ENCODE measurements at places on chromosomes 16 and 17.

DNA sequence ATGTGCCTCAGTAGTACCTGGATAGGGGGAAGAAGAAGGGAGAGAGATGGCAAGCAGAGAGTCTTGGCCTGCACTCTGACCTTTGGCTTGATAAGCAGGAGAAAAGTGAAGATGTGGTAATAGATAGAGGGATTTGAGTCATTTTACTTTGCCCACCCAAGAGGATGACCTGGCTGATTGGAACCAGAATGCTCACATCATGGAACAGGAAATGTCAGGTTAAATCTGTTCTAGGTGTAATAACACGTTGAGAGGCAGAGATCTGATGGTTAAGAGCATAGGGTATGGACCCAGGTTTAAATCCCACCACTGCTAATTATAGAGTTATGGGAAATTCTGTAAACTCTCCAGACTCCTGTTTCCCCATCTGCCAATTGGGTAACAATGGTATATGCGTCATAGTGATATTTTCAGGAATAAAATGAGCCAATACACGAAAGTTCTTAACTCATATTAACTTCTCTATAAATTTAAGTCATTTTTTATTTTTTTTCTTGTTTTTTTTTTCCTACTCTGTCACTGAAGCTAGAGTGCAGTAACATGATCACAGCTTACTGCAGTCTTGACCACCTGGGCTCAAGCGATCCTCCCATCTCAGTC lies 8.1 kb upstream of the CCL18 start:
- no peak for DNase-seq

DNA sequence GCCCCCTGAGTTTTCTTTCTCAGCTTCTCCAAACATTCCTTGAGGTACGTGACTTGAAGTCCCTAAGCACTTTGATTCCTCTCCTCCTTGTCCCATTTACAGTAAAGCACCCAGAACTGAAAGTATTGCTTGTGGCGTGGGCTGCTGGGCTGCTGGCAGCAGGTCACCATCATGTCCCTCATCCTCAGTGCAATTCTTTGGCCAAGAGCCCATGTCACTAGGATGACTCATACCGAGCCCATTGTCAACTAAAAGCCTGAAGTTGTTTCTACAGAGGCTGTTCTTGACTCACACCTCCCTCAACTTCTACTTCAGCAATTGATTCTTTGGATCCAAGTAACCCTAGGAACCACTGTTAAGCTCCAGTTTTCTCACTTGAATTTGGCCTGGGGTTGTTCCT lies 54.3 kb downstream of the KPNA2 start:
- peak; percentile 78 for DNase-seq

DNA sequence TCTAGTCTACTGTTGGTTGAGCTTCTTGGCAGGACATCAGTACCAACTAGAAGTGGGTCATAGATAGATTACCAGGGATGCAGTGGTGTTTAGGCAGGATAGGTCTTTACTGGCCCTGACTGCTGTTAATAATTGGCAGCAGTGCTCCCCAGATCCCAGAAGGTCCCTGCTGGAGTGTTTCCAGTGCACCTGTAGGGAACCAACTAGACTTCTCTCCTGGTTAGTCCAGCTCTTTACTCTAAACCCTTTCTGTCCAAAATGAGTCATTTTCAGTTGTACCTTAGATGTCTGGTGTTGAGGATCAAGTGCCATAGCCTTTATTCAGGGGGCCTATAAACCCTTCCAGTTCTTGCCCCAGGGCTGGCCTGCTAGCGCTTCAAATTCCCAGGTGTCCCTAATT lies 8.7 kb downstream of the POLR2C start:
- DNase-seq = no peak

GRCh38 chr16:81645266-81645694 lies 133.8 kb upstream of the PLCG2 start:
- DNase-seq = peak; percentile 41

DNA sequence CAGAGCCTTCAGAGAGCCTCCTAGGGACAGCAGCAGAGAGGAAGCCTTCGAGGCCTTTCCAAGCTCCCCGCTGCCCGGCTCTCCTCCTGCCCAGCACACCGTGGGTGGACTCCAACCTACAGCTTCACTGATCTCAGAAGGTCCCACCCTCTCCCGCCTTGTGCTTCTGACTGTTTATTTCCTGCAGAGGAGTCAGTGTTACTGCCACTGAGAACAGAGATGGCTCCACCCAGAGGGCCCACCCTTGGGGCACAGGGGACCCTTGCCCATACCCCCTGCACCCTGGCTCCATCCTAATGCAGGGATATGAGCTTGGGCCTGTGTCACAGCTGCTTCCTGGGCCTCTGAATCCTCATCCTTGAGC lies 52.8 kb upstream of the TOB1 start:
- no peak for DNase-seq

GRCh38 chr16:945271-946047 lies 25.3 kb downstream of the LMF1 start:
- no peak for DNase-seq

DNA sequence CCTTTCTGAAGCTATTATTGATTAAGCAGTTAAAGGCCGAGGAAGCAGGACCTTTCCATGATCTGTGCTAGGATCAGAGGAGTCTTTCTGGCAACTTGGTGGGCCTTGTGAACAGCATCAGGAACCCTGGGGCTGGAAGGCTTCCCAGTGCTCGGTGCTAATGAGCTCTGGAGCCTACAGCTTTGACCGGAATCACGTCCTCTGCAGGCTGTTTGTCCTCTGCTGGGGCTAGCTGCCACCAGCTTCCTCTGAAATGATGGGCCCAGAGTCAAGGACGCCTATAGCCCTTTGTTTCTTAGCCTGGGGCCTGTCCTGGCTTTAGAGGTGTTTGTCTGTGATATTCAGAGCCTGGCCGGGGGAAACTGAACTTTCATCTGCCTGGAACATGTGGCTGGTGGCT lies 111.6 kb downstream of the SHISA9 start:
- DNase-seq = no peak

DNA sequence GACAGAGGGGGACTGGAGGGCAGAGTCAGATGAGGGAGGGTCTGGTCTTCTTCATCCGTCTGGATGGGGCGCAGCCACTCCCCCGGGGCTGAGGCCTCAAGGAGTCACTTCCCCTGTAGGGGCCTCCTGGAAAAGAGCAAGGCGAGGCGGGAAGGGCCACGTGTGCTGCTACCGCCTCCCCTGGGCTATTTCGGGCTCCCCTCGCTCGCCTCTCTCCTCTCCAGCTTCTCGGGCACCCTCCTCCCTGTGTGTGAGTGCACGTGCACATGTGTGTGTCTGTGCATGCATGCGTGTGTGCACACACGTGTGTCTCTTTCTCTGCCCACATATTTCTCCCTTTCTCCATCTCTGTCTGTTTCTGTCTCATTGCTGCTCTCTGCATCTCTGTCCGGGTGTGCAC lies 10.1 kb downstream of the GSG1L start:
- no peak for DNase-seq

GRCh38 chr17:73093286-73093685 lies 798 bp upstream of the SLC39A11 start:
- DNase-seq = no peak

- peak; percentile 63 for DNase-seq
These were observed 51.4 kb downstream of the MFSD11 start for GRCh38 chr17:76789235-76789788.
